ENCODE measurements at places on chromosomes 12 and 14.
A peak's percentile ranks its signal among the peaks of the same experiment; 100 is the strongest.

GRCh38 chr12:119020406-119021360 lies 39.3 kb downstream of the SRRM4 start:
- no peak for DNase-seq

DNA sequence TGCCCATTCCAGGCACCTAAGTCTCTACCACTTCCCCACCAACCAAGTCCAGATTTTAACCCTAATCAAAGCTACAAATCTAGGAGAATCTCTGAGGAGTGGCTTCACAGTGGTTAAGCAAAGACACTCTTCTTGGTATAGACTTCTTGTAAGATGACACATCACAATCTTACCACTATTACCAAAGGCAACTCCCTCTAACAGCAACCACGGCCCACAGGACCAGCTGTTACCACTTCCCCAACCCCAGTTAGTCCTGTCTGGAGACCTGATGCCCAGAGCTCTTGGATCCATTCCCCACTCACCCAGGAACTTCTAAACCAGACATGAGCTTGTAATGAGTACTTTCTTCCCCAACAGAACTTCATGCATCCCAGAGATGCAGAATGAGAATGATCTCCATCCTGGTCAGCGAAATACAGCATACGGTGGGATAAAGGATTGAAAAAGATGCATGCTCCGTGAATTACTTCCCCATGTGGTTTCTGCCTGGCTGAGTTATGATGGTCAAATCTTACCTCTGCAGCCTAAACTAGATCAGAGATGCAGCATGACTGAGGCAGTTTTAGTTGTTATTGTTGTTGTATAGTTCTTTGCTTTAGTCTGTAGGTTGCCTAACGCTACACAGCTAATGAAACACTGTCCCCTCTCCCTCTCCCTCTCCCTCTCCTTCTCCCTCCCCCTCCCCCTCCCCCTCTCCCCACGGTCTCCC lies 87.7 kb upstream of the FOXN3 start:
- no peak for DNase-seq

DNA sequence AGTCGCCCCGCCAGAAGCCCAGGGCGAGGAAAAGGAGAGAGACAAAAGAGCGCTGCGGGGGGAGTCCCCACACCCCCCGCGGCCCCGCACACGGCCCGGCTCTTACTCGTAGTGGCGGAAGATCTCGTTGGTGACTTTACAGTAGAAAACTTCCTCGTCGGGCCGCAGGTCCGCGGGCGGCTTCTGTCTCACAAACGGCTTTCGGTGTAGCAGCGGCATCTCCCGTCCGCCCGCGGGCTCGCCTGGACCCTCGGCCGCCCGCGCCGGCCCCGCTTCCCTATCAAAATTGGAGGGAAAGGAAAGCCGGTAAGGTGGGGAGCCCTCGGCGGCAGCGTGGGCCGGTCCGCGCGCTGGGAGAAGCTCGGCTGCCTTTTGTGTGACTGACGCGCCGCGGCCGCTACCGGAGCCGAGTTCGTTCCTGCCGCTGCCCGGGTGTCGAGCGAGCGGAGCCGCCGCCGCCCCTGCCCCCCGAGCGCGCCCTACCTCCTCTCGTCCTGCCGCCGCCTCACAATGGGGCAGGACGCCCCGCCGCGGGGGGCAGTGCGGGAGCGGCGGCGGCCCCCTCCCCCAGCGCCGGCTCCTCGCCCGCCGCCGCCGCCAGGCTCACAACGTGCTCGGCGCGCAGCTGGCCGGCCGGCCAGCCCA lies 652 bp downstream of the BAZ1A start:
- peak; percentile 63 for DNase-seq

GRCh38 chr12:6959058-6959804 lies 8.1 kb downstream of the PTPN6 start:
- no peak for DNase-seq

DNA sequence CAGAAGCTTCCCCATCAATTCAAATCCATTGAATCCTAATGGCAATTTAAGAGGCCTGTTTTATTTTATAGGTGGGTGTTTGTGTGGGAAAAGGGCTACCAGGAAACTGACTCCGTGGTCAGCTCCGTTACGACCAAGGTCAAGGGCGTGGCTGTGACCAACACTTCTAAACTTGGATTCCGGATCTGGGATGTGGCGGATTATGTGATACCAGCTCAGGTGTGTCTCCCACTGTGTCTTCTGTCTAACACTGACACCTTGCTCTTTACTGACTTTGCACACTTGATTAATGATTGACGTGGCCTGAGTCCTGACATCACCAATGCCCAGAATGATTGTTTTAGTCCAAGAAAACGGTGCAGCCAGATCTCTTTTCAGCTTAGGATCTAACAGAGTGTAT lies 7.1 kb downstream of the P2RX4 start:
- no peak for DNase-seq

DNA sequence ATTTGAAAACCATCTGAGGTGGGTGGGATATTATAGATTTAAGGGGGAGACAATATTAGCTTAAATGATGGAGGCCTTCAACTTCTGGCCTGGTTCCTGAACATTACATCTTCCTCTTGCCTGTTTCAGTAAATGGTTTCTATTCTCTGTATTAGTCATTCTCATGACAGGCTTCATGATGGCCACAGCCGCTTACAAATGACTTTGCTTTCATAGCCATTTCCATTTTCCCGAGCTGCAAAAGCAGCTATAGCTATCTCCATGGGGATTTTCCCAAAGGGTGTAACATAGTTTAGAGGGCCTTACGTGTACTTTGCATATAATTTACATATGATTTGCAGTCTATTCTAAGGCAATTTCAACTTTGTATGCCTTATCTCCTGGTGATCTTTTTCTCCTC lies 121.8 kb downstream of the NRXN3 start:
- peak; percentile 23 for DNase-seq

GRCh38 chr14:104877806-104878550 lies 12.9 kb downstream of the CEP170B start:
- no peak for DNase-seq

All from globus pallidus (tissue), 1 donor.